ENCODE measurements at places on chromosomes 13 and 19.

DNA sequence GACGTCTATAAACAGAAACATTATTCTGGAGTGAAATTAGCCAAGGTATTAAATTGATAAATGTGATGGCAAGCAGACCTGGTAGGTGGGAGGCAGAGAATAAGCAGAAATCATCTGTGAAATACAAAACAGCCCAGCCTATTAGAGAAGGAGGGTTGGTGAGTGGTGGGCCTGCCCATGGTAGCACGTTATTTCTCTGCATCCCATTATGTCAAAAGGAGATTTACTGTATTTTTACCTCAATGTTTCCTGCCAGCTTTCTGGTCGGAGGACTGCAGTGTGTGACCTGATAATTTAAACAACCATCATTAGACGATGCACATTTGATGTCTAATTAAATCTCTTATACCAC lies 200.9 kb downstream of the OXGR1 start:
- DNase-seq, result no peak

- DNase-seq, result no peak
Observed at GRCh38 chr19:28960986-28961705, 251.8 kb downstream of the UQCRFS1 start.

DNA sequence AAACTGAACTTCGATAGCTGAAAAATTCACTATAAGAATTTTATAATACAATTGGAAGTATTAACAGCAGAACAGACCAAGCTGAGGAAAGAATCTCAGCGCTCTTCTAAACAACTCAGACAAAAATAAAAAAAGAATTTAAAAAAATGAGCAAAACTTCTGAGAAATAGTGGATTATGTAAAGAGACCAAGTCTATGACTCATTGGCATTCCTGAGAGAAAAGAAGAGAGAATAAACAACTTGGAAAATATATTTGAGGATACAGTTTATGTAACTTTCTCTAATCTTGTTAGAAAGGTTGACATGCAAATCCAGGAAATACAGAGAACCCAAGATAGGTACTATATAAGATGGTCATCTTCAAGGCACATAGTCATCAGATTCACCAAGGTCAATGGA lies 25.4 kb downstream of the SLC25A15 start:
- no peak for DNase-seq

DNA sequence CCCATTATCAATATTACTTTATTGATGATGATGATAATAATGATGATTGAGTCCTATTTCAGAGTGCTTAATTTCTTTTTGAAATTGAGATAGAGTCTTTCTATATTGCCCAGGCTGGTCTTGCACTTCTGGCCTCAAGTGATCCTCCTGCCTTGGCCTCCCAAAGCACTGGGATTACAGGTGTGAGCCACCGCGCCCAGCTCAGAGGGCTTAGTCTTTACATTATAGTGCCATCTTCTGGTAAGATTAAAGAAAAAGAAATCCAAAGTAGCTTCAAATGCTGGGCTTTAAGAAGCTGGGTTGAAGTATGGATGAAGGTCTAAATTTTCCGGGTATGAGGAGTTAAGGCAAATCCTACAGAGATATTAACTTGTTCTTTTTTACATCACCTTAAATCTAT lies 3.4 kb upstream of the ZNF333 start:
- peak; percentile 53 for DNase-seq

DNA sequence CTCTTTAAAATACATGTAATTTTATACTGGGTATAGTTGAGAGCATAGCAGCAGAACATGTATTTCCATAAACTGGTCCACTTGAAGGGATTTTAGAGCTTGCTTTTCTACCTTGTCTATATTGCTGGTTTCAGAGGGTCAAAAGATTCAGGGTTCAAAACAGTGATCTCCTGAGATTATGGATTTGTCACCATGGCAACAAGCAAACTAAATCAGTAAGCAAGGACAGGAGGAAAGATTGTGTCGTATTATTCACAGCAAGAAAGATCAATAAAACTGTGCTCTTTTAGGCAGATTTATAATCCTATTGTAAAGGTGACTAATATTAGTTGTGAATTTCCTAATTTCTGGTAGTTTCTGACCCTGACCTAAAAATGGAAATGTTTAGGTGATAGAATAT lies 496.4 kb downstream of the LMO7 start:
- DNase-seq, result no peak

- no peak for DNase-seq
Observed at GRCh38 chr19:34208291-34208884, 36.1 kb downstream of the LSM14A start.

GRCh38 chr19:28847468-28847867 lies 365.5 kb downstream of the UQCRFS1 start:
- no peak for DNase-seq

- DNase-seq, result no peak
Observed at GRCh38 chr13:102536196-102536595, 60.6 kb upstream of the TPP2 start.

DNA sequence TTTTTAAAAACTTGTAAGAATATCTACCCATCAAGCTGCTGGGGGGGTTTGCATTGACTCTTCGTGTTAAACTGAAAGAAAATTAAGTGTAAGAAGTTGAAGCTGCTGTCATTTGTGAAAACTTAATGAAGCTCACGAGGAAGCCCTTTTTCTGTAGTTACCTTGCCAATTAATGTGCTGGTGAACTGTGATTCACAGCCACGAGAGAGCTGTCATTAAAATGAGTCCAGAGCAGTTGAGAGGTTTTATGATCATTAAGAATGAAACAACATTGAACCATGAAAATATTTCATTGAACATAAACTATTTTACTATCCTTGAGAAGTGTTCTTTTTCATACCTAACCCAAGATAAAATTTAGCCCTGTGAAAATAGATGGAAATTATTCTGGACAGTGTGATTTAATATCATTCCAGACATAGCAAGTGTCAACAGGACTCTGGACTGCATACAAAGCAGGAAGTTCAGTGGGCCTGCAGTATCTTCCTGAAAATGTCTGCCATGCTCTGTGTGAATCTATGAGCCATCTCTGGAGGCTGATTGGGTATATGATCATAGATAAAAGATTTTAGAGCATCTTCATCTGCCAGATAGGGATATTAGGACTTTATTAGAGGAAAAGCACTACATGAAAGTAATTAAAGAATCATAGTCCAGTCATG lies 53.8 kb downstream of the DPY19L3 start:
- no peak for DNase-seq

GRCh38 chr13:113877149-113877990 lies 13.5 kb upstream of the GAS6 start:
- DNase-seq, result no peak

DNA sequence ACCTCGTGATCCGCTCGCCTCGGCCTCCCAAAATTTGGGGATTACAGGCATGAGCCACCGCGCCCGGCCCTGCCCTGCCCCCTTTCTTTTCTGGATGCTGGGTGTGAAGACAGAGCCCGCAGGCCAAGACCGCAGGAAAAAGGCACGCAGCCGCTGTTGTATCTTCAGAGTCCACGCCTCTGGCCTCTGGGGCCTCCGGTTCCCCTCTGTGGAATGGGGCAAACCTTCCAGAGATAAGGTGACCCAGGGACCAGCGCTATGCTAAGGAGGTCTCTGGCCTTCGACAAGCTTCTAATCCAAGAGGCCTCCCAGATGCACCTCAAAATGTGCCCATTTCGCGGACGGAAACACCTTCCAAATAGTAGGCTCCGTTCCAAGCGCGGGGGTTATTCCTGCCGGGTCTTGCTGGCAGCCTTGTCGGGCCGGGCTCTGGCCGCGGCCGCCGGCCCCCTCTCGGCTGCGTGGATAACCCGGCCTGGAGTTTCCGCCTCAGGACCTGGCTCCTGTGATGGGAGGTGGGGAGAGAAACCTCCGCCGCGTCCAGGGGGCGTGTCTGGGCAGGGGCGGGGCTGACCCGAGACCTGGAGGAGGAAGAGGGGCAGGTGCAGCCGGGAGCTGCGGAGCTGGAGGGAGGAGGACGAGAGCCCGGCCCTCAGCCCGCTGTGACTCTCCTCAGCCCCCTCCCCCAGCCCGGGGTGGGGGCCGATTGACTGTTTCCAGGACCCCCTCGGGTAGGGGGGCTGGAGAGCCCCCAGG lies 13.1 kb downstream of the TJP3 start:
- peak; percentile 76 for DNase-seq

DNA sequence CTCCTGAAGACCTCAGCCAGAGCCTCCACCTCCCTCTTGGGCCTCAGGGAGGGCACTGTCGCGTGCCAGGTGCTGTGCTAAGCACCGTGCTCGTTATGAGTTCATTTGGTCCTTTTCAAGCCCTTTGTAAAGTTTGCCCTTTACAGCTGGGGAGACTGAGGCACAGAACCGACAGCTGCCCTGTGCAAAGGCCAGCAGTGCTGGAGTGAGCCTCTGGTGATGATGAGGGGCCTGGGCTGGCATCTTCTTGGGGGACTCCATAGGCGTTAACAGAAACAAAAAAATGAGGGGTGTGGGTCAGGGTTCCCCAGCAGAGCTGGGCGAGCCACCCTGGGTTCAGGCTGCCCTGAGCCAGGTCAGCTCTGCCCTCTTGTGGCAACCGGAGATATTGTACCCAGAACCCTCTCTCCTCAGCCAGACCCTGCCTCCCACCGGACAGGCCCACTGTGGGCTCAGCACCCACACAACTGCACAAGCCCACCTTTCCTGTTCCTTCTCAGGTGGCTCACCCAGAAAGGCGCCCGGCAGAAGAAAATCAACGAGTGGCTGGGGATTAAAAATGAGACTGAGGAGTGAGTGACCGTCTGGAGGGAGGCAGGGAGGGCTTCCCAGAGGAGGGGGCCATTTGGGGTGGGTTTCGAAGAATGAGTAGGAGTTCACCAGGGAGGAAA lies 5.5 kb upstream of the IFI30 start:
- peak; percentile 62 for DNase-seq

DNA sequence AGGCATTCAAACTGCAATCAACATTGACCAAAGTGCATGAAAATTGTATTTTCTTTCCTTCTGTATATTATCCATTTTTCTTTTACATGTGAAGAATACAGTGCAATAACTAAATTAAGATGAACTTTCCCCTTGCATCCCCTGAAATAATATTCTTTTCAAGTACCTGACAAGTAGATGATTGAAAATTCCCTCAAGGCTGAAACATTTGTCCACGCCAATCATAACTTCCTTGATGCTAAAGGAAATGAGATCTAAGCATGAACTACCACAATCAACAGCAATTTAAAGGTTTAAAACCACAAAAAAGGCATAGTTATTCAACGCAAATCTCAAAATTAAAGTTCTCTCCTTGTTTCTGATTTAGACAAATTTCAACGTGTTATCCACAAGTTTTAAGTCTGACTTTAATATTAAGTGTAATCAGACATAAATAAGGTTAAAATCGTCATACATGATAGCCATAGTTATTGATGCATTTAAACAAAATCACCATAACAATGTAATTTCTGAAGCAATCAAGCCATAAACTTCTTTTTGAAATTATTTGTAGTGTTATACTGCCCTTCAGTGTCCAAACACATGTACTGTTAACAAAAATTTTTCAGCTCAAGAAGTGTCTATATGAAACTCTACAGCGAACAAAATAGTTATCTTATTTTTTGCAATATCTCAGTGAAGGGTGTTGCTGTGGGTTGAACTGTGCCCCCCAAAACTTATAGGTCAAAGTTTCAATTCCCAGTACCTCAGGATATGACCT lies 169.5 kb downstream of the DCLK1 start:
- no peak for DNase-seq

- peak; percentile 79 for DNase-seq
Observed at GRCh38 chr19:571566-571974, 826 bp upstream of the BSG start.

DNA sequence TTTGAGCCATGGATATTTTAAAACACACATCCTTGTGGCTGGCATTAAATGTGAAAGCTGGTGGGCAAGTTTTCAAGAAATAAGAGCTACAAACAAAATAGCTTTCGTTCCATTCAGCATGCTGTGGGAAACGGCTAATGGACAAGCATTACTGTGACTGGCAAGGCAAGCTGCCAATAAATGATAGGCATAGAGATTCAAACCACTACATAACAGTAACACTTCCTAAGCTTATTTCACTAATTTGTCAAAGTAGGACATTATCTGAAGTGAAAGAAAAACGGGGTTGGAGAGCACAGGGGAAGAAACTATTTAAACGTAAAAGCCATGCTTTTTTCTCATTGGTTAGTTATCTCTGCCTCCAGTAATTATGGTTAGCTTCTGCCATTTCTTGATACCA lies 26.0 kb downstream of the OBI1 start:
- DNase-seq, result peak; percentile 39

- peak; percentile 65 for DNase-seq
Observed at GRCh38 chr13:41751277-41751676, 209.6 kb downstream of the VWA8 start.

GRCh38 chr19:4660993-4661392 lies 9.1 kb downstream of the MYDGF start:
- no peak for DNase-seq

GRCh38 chr19:45569619-45570421 lies 14.8 kb downstream of the OPA3 start:
- DNase-seq, result peak; percentile 46

DNA sequence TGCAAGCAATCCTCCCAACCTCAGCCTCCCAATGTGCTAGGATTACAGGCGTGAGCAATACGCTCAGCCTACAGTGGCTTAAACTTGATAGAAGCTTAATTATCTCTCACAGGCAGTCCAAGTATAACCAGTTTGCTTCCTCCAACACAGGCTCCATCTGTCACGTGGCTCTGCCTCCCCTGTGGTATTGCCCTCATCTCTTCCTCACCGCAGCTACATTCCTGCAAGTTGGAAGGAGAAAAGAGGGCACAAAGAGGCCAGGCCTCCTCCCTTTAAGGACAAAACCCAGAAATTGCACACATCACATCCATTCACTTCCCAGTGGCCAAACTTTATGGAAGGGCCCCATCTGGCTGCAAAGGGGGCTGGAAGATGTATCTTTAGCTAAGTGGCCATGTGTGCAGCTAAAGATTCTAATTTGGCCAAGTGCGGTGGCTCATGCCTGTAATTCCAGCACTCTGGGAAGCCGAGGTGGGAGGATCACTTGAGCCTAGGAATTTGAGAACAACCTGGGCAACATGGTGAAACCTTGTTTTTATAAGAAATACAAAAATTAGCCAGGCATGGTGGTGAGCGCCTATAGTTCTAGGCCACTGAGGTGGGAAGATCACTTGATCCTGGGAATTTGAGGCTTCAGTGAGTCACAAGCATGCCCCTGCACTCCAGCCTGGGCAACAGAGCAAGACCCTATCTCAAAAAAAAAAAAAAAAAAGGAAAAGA lies 3.1 kb upstream of the SDHAF1 start:
- DNase-seq, result no peak

GRCh38 chr13:42001580-42001979 lies 40.7 kb upstream of the VWA8 start:
- no peak for DNase-seq

GRCh38 chr13:77391475-77391874 lies 64.6 kb upstream of the MYCBP2 start:
- DNase-seq, result no peak
